ENCODE measurements at places on chromosomes 2 and 18.

DNA sequence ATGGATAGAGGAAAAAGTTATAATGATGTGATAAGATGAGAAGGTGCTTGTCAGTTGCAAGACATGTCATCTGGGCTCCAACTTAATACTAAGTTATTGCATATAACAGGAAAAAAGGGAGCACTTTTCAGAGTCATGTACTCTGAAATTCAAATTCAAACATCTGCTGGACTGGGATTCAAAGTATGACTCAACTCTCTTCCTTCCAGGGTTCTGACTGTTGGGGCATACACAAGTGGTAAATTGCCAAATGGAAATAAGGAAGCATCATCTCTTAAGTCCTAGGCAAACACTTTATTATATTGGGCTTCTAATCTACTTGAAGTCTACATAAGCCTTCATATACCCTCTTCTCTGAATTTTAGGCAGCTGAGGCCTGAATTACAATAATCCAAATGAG lies 44.9 kb downstream of the ZBTB14 start:
- no peak for DNase-seq

- DNase-seq, result no peak
Observed at GRCh38 chr2:99695130-99695943, 205.5 kb upstream of the REV1 start.

DNA sequence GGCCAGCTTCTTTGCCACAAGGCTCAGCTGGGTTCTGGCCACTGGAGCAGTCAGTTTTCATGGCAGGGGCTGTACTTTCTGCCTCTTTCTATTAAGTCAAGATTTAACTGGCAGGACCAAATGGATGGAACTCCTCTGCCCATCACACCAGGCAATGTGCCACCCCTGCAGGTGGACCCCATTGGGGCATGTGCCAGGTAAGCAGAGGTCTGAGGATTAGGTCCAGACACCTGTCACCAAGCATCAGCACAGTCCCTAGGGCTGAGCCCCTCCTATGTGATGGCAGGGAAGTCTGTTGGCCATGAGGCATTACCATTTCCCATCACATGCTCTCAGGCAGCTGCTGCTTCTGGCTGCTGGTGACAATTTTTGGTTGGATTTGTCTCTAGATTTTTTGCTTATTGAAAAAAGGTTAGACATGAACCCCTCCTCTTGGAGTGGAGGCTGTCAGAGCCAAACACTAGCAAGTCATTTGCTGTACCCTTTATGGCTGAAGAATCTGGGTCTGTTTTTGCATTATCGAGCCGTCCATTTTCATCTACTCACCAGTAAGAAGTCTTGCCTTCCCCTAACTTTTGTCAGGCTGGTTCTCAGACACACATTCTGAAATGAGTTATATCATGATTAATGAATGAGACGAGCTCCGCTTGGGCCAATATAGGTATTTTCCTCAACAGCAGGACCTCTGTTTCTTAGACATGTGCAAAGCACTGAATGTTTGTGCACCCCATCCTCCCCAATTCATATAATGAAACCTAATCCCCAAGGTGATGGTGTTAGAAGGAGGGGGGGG lies 328.0 kb downstream of the TSN start:
- DNase-seq, result no peak

GRCh38 chr2:147679191-147679954 lies 165.5 kb upstream of the ACVR2A start:
- no peak for DNase-seq

GRCh38 chr2:181679544-181679979 lies 755 bp downstream of the NEUROD1 start:
- no peak for DNase-seq

DNA sequence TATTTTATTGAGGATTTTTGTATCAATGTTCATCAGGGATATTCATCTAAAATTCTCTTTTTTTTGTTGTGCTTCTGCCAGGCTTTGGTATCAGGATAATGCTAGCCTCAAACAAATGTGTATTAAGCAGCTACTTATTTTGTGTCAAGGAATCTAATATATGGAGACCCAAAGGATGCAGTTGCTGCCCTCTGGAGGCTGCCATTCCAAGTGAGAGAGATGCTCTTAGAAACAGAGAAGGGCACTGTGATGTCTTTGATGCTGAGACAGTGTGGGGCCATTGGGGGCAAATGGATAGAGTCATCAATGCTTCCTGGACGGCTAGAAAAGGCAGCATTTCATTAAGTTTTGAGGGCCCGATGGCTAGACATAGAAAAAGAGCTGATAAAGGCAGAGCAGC lies 292.6 kb downstream of the SETBP1 start:
- peak; percentile 17 for DNase-seq

Data from CD4-positive, alpha-beta T cell treated with Interleukin-15 for 4 hours (primary cell).